Caudate nucleus (tissue), 63 donors: ENCODE measurements at places on chromosomes 4 and X.

DNA sequence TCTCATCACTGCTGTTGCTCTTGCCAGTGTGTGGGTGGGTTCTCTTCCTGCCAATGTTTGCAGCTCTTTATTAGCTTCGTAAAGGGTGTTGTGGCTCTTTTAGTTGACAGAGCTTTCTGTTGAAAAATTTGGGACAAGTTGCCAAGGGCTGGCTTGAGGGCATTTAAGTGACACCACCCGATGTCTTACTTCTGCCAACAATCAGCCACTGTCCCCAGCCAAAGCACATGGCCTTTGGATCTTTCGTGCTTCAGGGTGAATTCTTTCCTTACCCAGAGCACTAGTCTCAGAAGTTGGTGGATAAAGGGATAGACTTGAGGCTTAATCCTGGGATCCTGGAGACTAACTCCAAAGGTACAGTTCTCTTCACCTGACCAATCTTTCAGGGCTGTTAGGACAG is 113.6 kb downstream of the SOX3 start:
- no peak for DNase-seq

DNA sequence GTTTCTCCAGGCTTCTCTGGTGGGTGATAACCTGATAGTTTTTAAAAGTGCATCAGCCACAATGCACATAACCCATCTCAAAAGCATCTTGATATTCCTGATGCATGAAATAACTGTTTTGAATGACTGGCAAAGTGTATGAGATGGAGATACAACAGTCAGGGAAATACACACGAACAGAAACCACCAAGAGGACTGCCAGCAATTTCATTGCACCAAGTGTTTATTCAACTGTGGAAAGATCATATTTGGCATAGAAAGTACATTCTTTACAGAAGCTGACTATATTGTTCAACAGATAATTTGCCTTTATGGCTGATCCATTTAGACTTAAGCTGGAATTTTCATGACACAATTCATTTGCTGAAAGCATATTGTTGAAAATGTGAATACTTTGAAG is 139.5 kb downstream of the SLIT2 start:
- no peak for DNase-seq

DNA sequence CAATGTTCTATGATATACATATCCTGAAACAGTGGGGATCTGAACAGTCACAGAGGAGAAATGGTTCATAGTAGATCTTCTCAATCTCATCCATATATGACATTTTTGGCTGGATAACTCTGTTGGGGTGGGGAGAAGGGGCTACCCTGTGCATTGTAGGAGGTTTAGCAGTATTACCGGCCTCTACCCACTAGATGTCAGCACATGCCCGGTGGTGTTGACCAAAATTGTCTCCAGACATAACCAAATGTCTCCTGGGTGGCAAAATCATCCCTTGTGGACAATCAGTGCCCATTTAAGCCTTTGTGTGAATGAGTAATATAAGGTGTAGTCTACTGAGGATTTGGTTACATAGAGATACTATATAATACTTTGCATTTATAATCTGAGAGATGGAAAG is 89.9 kb downstream of the PLS3 start:
- peak; percentile 0 for DNase-seq

- no peak for DNase-seq
Observed at GRCh38 chrX:74814681-74815080, 110.6 kb downstream of the NEXMIF start.

GRCh38 chr4:35970366-35970960 is 273.9 kb downstream of the ARAP2 start:
- no peak for DNase-seq

DNA sequence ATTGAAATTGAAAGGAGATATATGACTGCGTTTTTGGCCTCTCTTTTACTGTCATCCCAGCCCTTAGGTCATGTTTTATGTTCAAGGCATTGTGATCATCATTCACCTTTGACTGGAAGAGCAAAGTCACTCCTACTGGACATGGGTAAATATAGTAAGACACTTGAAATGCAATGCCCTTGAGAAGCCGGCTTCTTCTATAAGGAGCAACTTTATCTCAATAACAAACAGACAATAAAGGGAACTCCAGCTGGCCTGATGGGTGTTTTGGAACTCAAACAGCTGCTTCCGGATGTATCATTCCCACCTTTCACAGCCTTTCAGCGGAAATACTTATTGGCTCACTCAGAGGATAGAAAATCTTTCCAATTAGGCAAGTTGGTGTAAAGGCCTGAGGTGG is 65.1 kb upstream of the C4orf54 start:
- no peak for DNase-seq

DNA sequence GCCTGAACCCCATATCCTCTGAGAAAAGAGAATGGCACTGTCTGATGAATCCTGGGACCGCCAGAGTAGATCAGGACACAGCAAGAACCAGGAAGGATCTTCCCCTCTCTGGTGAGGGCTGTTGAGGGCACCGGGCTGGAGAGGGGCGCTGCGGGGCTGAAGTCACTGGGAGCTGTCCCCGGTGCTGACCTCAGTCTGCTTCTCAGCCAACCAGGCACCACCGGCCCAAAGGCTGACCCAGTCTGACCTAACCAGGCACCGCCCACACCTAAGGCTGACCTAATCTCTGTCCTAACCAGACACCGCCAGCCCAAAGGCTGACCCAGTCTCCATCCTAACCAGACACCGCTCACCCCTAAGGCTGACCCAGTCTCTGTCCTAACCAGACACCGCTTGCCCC is 82.8 kb downstream of the CPZ start:
- no peak for DNase-seq

GRCh38 chr4:6658597-6659075 is 18.2 kb downstream of the MRFAP1 start:
- DNase-seq, result no peak
